ENCODE measurements at places on chromosomes 6 and 20. TPM values are rescaled to one million over a fixed set of nuclear protein-coding genes. Genes with fewer than 3 reads are reported as not detected.

GRCh38 chr20:44728801-44729443 lies 13.8 kb downstream of the CCN5 start:
- no peaks in the 10 kb centered on the region for H3K36me3 ChIP-seq
- no peak overlapping the region for H3K27ac ChIP-seq
- no peak for DNase-seq

- peaks cover 32% of the 10 kb centered on the region for H3K4me1 ChIP-seq
- no peak for DNase-seq
- H3K4me3 ChIP-seq, result no peak overlapping the region
- H3K27me3 ChIP-seq, result no peaks in the 10 kb centered on the region
- H3K27ac ChIP-seq, result no peak overlapping the region
Observed at GRCh38 chr6:113052506-113052905, 705.4 kb downstream of the RFPL4B start.

GRCh38 chr20:19301843-19302242 lies 89.4 kb downstream of the SLC24A3 start:
- H3K36me3 ChIP-seq, result no peaks in the 10 kb centered on the region
- H3K4me1 ChIP-seq, result no peaks in the 10 kb centered on the region
- DNase-seq, result no peak
- H3K27me3 ChIP-seq, result peaks cover 9% of the 10 kb centered on the region
- H3K4me3 ChIP-seq, result no peak overlapping the region

GRCh38 chr6:158039178-158039557 lies 57.5 kb downstream of the SYNJ2 start:
- no peak overlapping the region for H3K4me3 ChIP-seq
- peaks cover 54% of the 10 kb centered on the region for H3K4me1 ChIP-seq
- no peak for DNase-seq
- H3K27me3 ChIP-seq, result no peaks in the 10 kb centered on the region

- peak overlapping the region; percentile 92 for H3K27ac ChIP-seq
- peaks cover 6% of the 10 kb centered on the region for H3K36me3 ChIP-seq
- peaks cover 44% of the 10 kb centered on the region for H3K4me1 ChIP-seq
- no peak for DNase-seq
- no peak overlapping the region for H3K4me3 ChIP-seq
- no peaks in the 10 kb centered on the region for H3K27me3 ChIP-seq
Observed at GRCh38 chr6:142568857-142569597, 267.2 kb downstream of the ADGRG6 start.

DNA sequence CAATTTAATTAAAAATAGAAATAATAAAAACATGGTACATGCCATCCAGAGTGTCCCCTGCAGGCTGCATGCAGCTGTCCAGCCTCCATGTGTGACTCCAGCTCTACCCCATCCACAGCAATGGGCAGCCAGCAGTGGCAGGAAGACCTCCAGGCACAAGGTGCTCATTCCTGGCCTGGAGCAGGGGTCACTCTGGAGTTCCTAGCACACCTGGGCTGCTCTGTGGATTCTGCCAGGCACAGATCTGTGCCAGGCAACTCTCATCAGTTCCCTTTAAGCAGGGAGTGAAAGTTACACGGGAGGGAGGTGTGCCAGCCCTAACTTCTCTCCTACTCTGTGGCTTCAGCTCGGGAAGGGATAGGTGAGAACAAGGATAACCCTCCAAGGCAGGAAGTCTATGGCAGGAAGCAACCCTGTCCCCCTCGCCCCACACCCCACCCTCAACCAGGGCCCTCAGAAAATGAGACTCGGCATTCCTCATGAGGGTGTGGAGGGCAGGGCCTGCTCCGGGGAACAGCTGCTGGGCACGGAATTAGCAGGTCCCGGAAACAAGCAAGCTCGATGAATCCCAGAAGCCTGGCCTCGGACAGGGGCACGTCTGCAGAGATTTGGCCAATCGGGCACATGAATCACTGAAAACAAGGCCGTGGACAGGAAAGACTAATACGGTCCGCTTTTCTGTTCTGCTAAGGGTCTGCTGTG lies 10.0 kb downstream of the JPH2 start:
- H3K4me3 ChIP-seq, result no peak overlapping the region
- no peaks in the 10 kb centered on the region for H3K36me3 ChIP-seq
- no peak for DNase-seq
- H3K27me3 ChIP-seq, result no peaks in the 10 kb centered on the region
- H3K4me1 ChIP-seq, result peaks cover 14% of the 10 kb centered on the region

DNA sequence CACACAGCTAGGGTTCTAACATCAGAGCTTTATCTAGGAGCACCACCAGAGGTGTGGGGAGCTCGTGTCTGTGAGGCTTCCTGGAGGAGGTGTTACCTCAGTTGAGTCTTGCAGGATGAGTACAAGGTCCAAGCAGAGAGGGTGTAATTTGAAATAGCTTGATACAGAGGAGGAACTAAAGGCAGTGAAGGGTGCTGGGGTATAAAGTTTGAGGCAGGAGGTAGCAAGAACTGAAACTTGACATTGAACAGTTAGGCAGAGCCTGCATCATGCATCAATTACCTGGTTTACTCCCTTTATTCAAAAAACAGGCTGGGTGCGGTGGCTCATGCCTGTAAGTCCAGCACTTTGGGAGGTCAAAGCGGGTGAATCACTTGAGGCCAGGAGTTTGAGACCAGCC lies 241.2 kb downstream of the UST start:
- H3K36me3 ChIP-seq, result peaks cover 6% of the 10 kb centered on the region
- DNase-seq, result no peak
- no peaks in the 10 kb centered on the region for H3K27me3 ChIP-seq
- H3K27ac ChIP-seq, result no peak overlapping the region
- H3K4me1 ChIP-seq, result peaks cover 30% of the 10 kb centered on the region

DNA sequence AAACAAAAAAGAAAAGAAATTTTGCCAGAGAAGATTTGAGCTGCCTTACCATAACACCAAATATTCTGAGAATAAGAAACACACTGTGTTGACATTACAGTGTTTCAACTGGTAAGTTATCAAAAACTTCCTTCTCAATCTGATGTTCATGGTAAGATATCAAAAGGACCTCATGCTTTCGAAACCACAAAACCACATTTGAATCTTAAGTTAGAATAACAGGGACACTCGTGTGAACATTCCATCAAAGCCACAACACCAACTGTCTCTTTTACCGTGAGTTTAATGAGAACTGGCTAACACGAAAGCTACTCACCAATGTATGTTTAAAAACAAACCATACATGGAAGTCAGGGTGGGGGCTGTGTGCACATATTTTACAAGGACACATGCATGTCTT lies 73.0 kb upstream of the OPRM1 start:
- no peaks in the 10 kb centered on the region for H3K4me1 ChIP-seq
- H3K27ac ChIP-seq, result no peak overlapping the region

DNA sequence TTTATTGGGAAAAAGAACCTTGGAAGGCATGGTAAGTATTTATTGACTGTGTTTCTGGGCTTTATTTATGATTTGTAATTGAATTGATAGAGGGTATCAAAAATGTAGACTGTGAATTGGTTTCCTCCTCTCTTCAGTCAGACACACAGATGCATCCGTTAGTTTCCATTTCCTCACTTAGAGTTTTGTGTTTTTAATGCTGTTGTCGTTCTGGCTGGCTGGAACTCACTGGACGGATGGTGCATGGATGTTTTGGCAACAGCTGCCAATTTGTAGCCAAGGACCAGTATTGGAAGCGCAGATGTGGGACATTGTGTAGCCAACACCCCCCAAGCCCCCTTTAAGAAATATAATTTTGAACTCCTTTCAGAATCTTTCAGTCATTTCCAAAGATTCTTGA lies 134.5 kb downstream of the JARID2 start:
- H3K27me3 ChIP-seq, result no peaks in the 10 kb centered on the region
- peaks cover 5% of the 10 kb centered on the region for H3K36me3 ChIP-seq
- H3K4me3 ChIP-seq, result no peak overlapping the region
- no peak for DNase-seq
- peaks cover 17% of the 10 kb centered on the region for H3K4me1 ChIP-seq

DNA sequence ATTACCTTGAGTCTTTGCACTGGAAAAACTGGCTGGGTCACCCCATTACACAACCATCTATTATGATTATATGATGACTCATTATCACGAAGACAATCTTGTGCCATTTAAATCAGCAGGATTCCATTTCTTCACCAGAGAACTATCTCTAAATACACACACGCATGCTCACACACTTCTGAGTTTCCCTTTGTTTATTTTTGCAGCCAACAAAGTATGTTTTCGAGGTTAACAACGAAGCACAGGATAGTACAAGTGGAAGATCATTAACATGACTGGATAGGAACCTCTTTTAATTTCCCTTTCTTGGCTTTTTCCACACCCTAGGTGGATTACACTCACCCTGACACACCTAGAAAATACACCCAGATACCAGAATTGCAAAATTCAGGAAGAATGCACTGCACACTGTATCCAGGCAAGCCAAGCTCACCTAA lies 18.9 kb downstream of the PERP start:
- peaks cover 8% of the 10 kb centered on the region for H3K36me3 ChIP-seq
- H3K27me3 ChIP-seq, result no peaks in the 10 kb centered on the region
- peak overlapping the region; percentile 96 for H3K27ac ChIP-seq
- no peak overlapping the region for H3K4me3 ChIP-seq
- no peak for DNase-seq

GRCh38 chr6:39338397-39338796 lies 15.9 kb upstream of the KCNK16 start:
- H3K36me3 ChIP-seq, result no peaks in the 10 kb centered on the region
- peaks cover 38% of the 10 kb centered on the region for H3K27me3 ChIP-seq
- peaks cover 16% of the 10 kb centered on the region for H3K4me1 ChIP-seq
- H3K27ac ChIP-seq, result no peak overlapping the region
- DNase-seq, result no peak

GRCh38 chr6:150857945-150858308 lies 7.6 kb upstream of the MTHFD1L start:
- no peaks in the 10 kb centered on the region for H3K27me3 ChIP-seq
- H3K36me3 ChIP-seq, result peaks cover 14% of the 10 kb centered on the region
- DNase-seq, result no peak
- H3K4me1 ChIP-seq, result peaks cover 77% of the 10 kb centered on the region

DNA sequence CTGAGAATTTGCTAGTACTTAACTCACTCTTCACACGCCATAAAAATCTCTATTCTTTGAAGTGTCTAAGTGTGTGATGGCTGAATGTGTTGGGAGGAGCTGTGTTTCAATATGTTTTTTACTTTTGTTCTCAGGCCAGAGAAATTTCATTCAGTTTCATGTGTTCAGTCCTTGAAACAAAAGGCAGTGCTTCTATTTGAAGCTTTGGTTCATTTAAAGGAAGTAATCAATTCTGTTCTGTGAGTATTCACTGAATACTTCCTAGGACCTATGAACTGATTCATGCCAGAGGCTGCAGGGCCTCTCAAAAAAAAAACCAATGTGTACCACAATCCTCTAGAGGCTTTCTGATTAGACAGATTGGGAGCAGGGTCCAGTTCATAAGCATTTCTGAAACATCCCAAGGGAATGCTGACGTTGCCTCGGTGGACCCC lies 12.4 kb upstream of the F13A1 start:
- H3K4me1 ChIP-seq, result no peaks in the 10 kb centered on the region
- DNase-seq, result no peak
- no peak overlapping the region for H3K4me3 ChIP-seq
- no peaks in the 10 kb centered on the region for H3K36me3 ChIP-seq

GRCh38 chr6:15352220-15352619 lies 106.4 kb downstream of the JARID2 start:
- no peaks in the 10 kb centered on the region for H3K27me3 ChIP-seq
- peaks cover 22% of the 10 kb centered on the region for H3K4me1 ChIP-seq
- H3K36me3 ChIP-seq, result no peaks in the 10 kb centered on the region
- no peak overlapping the region for H3K27ac ChIP-seq
- no peak for DNase-seq

DNA sequence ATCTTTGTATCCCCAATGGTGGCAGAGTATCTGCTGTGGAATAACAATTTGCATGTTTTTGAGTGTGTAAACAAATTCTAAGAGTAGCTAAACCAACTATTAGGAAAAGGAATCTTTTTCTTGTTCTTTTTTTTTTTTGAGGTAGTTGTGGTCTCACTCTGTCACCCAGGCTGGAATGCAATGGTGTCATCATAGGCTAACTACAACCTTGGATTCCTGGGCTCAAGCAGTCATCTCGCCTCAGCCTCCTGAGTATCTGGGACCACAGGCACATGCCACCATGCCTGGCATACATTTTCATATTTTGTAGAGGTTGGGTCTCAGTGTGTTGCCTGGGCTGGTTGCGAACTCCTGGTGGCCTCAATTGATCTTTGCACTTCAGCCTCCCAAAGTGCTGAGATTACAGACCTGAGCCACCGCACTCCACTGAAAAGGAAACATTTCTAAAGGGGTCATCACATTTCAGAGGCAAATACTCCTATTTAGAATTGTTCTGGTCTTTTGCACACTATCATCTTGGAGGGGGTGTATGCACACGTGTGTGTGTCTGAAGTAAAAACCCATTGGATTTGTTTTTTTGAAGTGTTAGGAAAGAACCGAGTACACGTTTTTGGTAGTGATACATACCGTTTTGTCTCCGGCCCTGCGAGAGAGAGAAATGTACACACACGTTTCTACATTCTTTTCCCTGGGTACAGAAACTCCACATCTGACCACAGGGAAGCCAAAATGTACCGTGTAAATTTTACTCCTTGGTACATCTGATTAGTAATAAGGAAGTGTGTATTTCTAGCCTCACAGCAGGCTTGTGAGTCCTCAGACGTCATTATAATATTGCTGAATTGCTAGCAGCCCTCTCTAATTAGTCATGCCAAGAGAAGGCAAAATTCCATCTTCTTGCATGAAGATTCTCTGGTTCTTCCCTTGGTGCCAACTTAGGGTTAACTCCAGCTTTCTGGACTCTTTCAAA lies 183.6 kb downstream of the JARID2 start:
- H3K4me1 ChIP-seq, result peaks cover 65% of the 10 kb centered on the region
- DNase-seq, result no peak
- H3K36me3 ChIP-seq, result peaks cover 2% of the 10 kb centered on the region
- no peak overlapping the region for H3K4me3 ChIP-seq
- H3K27ac ChIP-seq, result no peak overlapping the region

DNA sequence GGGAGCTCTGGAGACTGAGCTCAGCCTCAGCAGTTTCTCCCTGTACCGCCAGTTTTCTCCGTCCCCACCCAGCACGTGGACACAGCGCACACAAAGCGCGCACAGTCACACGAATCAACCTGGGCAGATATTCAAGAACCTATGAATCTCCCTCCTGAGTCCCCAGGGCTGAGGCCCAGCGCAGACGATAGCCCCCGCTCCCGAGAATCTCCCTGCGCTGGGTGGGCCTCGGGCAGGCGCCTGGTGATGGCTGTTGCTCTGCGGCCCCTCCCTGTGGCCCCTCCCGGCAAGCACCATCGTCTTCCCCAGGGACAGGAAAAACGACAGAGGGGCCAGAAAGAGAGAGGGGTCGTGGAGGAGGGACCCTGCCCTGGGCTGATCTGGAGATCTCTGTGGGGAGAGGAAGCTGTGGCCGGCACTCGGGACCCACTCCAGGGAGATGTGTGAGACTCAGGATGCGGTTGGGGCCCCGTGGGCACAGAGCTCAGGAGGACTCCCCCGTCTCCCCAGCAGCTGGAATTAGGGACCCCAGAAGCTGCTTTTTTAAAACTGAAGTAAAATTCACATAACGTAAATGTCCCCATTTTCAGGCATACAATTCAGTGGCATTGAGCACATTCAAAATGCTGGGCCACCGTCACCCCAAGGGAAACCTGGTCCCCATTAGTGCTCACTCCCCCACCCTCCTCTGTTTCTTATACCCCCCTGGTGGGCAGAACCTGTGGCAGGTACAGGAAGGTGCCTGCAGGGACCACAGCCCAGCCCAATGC lies 330.8 kb downstream of the TAF4 start:
- DNase-seq, result no peak
- no peak overlapping the region for H3K4me3 ChIP-seq
- peaks cover 3% of the 10 kb centered on the region for H3K4me1 ChIP-seq
- peaks cover 31% of the 10 kb centered on the region for H3K27me3 ChIP-seq
- no peak overlapping the region for H3K27ac ChIP-seq
- no peaks in the 10 kb centered on the region for H3K36me3 ChIP-seq

Gene TFAP2C
- total RNA-seq, result 10.3 TPM

Gene ZBTB22
- 36.0 TPM for total RNA-seq

Gene RHAG
- total RNA-seq, result not detected

Gene STK4
- 31.7 TPM for total RNA-seq

Gene SLC17A1
- not detected for total RNA-seq

Gene WFDC12
- total RNA-seq, result not detected

Gene RAB44
- total RNA-seq, result not detected

Gene RRBP1
- total RNA-seq, result 211 TPM

Gene GSTA4
- total RNA-seq, result 68.8 TPM
